ENCODE measurements at places on chromosomes 6 and 20.
A peak's percentile ranks its signal among the peaks of the same experiment; 100 is the strongest.

DNA sequence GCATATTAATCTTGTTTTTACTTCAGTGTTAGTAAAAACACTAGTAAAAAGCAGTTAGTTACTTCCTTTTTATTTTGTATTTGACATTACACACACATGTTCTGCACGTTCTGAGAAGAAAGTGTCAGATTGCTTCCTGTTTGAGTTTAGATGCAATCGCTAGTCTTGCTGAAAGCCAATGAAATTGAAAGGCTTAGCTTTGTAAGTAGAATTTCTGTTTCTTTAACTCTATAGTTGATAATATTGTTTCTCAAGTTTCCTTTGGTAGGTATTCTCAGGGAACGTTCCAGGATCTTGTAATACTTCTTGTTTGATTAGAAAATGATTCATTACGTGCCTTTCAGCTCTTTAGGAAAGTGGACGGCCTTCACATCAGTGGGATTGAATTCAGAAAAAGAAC lies 55.0 kb downstream of the CDKAL1 start:
- no peak for DNase-seq

- DNase-seq: no peak
Measured at GRCh38 chr6:121733234-121733633, 297.8 kb downstream of the GJA1 start.

- DNase-seq: no peak
Measured at GRCh38 chr6:11923621-11924020, 88.5 kb upstream of the HIVEP1 start.

GRCh38 chr6:168193816-168194721 lies 115.1 kb upstream of the FRMD1 start:
- no peak for DNase-seq

GRCh38 chr6:121439475-121439874 lies 4.0 kb downstream of the GJA1 start:
- no peak for DNase-seq

DNA sequence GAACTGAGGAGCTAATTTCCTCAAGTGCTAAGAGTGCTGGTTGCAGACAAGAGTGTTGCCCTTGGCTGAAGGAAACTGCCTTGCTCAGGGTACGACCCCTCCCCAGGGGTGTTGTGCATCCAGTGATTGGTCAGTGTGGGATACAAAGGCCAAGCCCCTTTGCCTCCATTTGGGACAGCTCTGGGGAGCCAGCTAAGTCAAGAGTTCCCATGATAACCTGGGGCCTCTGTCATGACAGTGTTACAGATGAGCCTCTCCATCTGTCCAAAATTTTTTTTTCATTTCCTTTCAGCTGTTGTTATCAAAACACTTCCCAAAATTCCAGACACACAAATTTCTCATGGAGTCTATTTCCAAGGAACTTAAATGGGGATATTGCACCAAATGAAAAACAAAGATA lies 93.3 kb downstream of the HS3ST5 start:
- no peak for DNase-seq

GRCh38 chr6:79117752-79118151 lies 39.7 kb upstream of the PHIP start:
- DNase-seq: no peak

GRCh38 chr20:46205349-46205748 lies 87.2 kb downstream of the CD40 start:
- no peak for DNase-seq

DNA sequence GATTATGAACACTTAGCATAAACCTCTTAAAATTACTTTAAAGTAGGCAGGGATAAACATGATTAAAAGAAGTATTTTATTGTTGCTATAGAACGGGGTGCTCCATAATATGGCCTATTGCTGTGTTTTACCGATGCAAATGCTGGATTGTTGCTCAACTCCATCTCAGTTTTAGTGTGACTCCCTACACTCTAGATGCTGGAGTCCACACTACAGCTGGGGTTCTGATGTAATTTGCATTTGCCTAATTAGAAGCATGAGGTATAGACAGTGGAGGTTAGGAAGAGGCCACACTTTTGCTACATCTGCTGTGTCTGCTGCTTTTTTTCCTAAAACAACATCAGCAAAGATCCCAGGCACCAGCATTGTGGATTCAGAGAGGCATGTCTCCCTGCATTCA lies 6.7 kb upstream of the HMGN3 start:
- DNase-seq: no peak

- peak; percentile 70 for DNase-seq
Measured at GRCh38 chr20:35600993-35601973, 14.3 kb upstream of the SPAG4 start.

DNA sequence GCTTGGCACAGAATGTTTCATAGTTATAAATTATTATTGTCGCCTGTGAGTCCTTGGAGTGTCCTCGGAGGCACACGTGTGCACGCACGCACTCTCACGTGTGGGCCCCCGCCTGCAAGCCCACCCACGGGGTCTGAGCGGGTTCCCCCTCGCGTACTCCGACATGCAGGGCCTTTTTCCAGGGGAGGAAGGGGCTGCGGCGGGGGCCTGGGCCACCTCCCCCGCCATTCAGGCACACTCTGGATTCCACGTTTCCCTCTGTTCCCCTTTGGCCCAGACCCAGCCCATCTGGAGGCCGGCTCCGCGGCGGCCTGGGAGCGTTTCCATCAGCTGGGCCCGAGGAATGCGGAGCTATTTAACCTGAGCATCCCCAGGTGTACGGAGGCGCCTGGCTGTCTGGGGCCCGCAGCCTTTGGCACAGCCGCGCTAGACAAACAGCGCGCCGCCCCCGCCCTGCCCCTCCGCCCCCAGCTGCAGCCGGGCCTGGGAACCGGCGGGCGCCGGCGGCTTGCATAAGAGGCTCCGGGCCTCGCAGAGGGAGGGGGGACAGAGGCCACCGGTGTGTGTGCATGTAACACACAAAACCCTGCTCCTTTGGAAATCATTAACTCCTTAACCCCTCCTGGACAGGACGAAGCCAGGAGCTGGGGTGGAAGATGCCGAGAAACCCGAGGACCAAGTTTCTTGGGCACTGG lies 3.3 kb downstream of the ID1 start:
- no peak for DNase-seq

GRCh38 chr6:42271834-42272805 lies 54.5 kb upstream of the MRPS10 start:
- DNase-seq: no peak

GRCh38 chr6:142303176-142303533 lies 1.3 kb downstream of the ADGRG6 start:
- no peak for DNase-seq

- no peak for DNase-seq
Measured at GRCh38 chr6:41318261-41318653, 17.2 kb upstream of the NCR2 start.

DNA sequence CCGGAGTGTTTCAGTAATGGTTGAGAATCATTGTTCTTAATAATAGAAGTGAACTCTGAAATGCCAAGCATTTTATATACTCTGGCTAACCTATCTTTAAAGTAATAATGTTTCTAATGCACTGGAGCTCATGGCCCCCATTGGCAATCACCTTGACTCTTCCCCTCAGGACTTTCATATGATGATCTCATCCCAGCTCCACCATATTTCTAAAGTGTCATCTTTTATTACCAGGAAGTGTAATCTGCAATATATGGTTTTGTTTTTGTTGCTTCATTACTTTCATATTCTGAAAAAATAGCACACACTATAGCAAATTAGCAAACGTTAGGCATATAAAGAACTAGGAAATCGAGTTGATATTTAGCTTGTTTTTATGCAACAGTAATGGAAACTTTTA lies 60.3 kb downstream of the TULP4 start:
- no peak for DNase-seq

GRCh38 chr20:32564921-32565734 lies 20.0 kb downstream of the NOL4L start:
- no peak for DNase-seq

Data from stimulated activated CD4-positive, alpha-beta T cell treated with anti-CD3 and anti-CD28 coated beads, TNF-alpha, amount 100 ng/mL, for 48 hours (primary cell).